Activated T-cell treated with anti-CD3 and anti-CD28 coated beads, Interleukin-2, amount 50 U/mL, for 4 hours (primary cell): ENCODE measurements at places on chromosomes 12 and 14. TPM values are rescaled to one million over a fixed set of nuclear protein-coding genes. Genes with fewer than 3 reads are reported as not detected.

CLEC6A gene
- not detected for total RNA-seq

DPF3 gene
- 0.95 TPM for total RNA-seq

GUCY2C gene
- not detected for total RNA-seq

CLEC4A gene
- total RNA-seq: 0.92 TPM

ANKRD33 gene
- not detected for total RNA-seq

MIP gene
- not detected for total RNA-seq

CCDC38 gene
- total RNA-seq: not detected

CCDC60 gene
- not detected for total RNA-seq

SLC10A1 gene
- total RNA-seq: not detected

RERG gene
- not detected for total RNA-seq

SYT1 gene
- not detected for total RNA-seq

OAS3 gene
- 8.0 TPM for total RNA-seq

PRICKLE1 gene
- not detected for total RNA-seq

OVCH1 gene
- total RNA-seq: not detected

RPL10L gene
- not detected for total RNA-seq

YEATS4 gene
- total RNA-seq: 53.3 TPM

HOXC10 gene
- total RNA-seq: not detected

INHBC gene
- total RNA-seq: 0.14 TPM

PLEKHD1 gene
- total RNA-seq: 0.16 TPM

NRL gene
- 2.3 TPM for total RNA-seq

PTPRR gene
- not detected for total RNA-seq

RHOF gene
- 85.8 TPM for total RNA-seq

LBHD2 gene
- not detected for total RNA-seq

MYF6 gene
- not detected for total RNA-seq

TNS2 gene
- 2.5 TPM for total RNA-seq

BCL2L14 gene
- total RNA-seq: 2.5 TPM
